Glutamatergic neuron (in vitro differentiated cells): ENCODE measurements at places on chromosomes 4 and X. TPM values are rescaled to one million over a fixed set of nuclear protein-coding genes. Genes with fewer than 3 reads are reported as not detected.
A peak's percentile ranks its signal among the peaks of the same experiment; 100 is the strongest.

GRCh38 chrX:154991039-154991438 is 31.5 kb downstream of the F8 start:
- H3K4me3 ChIP-seq, result no peak overlapping the region
- no peaks in the 10 kb centered on the region for H3K27me3 ChIP-seq
- no peaks in the 10 kb centered on the region for H3K36me3 ChIP-seq
- DNase-seq, result no peak
- no peaks in the 10 kb centered on the region for H3K4me1 ChIP-seq
- H3K27ac ChIP-seq, result no peak overlapping the region

AASDH gene
- 12.1 TPM for total RNA-seq

TEC gene
- total RNA-seq, result 0.37 TPM

MAGEC1 gene
- total RNA-seq, result not detected

NOX1 gene
- total RNA-seq, result not detected

EREG gene
- total RNA-seq, result not detected

DNA sequence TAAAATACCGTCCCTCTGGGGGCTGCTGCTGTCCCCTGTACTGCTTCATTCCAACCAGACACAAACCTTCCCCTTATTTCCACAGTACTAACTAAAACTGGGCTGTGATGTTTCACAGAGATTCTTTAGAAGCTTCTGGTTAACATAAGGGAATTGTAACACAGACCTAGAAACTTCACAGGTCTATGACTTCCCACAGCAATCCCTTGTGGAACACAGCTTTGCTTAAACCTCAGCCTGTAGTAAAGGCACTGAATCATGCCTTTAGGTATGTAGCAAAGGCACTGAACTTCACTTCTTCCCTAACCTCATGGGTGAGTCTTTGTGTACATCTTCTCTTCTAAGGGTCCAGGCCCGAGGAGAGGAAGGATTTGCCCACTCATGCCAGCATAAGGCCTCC is 49.4 kb downstream of the SPINK2 start:
- no peak for DNase-seq
- no peaks in the 10 kb centered on the region for H3K36me3 ChIP-seq
- H3K27me3 ChIP-seq, result no peaks in the 10 kb centered on the region
- H3K4me3 ChIP-seq, result no peak overlapping the region

- no peaks in the 10 kb centered on the region for H3K36me3 ChIP-seq
- peaks cover 1% of the 10 kb centered on the region for H3K27me3 ChIP-seq
These were observed 252.5 kb downstream of the GPM6A start for GRCh38 chr4:175559526-175559925.

DNA sequence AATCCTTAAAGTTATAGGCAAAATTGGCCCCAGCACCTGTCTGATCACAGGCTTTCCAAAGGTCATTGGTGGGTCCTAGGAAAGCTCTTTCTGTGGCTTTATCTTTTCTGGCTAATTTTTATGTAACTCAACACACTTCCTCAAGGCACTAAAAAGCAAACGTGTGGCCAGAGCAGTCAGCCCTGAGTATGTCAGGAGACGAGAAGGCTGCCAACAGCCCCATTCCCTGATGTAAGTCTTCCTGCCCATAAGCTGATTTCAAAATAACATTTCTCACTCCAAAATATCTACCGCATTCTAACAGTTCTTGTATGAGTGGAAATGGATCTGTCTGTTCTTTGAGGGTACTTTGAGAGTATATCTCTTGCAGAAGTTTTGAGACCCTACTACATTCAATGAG is 25.5 kb upstream of the FUNDC1 start:
- no peak for DNase-seq
- no peak overlapping the region for H3K4me3 ChIP-seq
- H3K27ac ChIP-seq, result no peak overlapping the region
- no peaks in the 10 kb centered on the region for H3K27me3 ChIP-seq
- H3K36me3 ChIP-seq, result no peaks in the 10 kb centered on the region
- H3K4me1 ChIP-seq, result no peaks in the 10 kb centered on the region

- no peaks in the 10 kb centered on the region for H3K27me3 ChIP-seq
- H3K4me1 ChIP-seq, result no peaks in the 10 kb centered on the region
- H3K36me3 ChIP-seq, result no peaks in the 10 kb centered on the region
- H3K27ac ChIP-seq, result no peak overlapping the region
These were observed 46.8 kb downstream of the GSTCD start for GRCh38 chr4:105755375-105755774.

GRCh38 chr4:100588076-100588475 is 70.3 kb upstream of the EMCN start:
- no peaks in the 10 kb centered on the region for H3K36me3 ChIP-seq
- H3K4me3 ChIP-seq, result no peak overlapping the region
- H3K27ac ChIP-seq, result no peak overlapping the region
- DNase-seq, result no peak

GRCh38 chr4:110959041-110959643 is 336.3 kb upstream of the PITX2 start:
- H3K4me1 ChIP-seq, result no peaks in the 10 kb centered on the region
- H3K4me3 ChIP-seq, result no peak overlapping the region
- H3K36me3 ChIP-seq, result no peaks in the 10 kb centered on the region
- DNase-seq, result no peak

PRR32 gene
- total RNA-seq, result not detected

GRCh38 chr4:123652476-123652875 is 255.9 kb downstream of the SPRY1 start:
- no peaks in the 10 kb centered on the region for H3K4me1 ChIP-seq
- no peak overlapping the region for H3K27ac ChIP-seq
- H3K36me3 ChIP-seq, result peaks cover 12% of the 10 kb centered on the region
- no peak for DNase-seq
- H3K4me3 ChIP-seq, result no peak overlapping the region

GRCh38 chr4:109303140-109303496 is 660 bp upstream of the COL25A1 start:
- H3K4me3 ChIP-seq, result peak overlapping the region; percentile 95
- peaks cover 8% of the 10 kb centered on the region for H3K27me3 ChIP-seq
- no peak overlapping the region for H3K27ac ChIP-seq
- H3K36me3 ChIP-seq, result no peaks in the 10 kb centered on the region
- H3K4me1 ChIP-seq, result peaks cover 3% of the 10 kb centered on the region
- no peak for DNase-seq

GRCh38 chrX:2967998-2968909 is 38.1 kb upstream of the ARSH start:
- H3K27me3 ChIP-seq, result no peaks in the 10 kb centered on the region
- H3K4me1 ChIP-seq, result peaks cover 10% of the 10 kb centered on the region
- peak overlapping the region; percentile 82 for H3K4me3 ChIP-seq
- peak overlapping the region; percentile 82 for H3K27ac ChIP-seq
- peak; percentile 31 for DNase-seq
